ENCODE measurements at places on chromosomes 16 and 17.

- DNase-seq, result no peak
Observed at GRCh38 chr16:58127033-58127556, 2.1 kb downstream of the CFAP20 start.

GRCh38 chr16:88289001-88289400 is 93.8 kb upstream of the ZNF469 start:
- no peak for DNase-seq

DNA sequence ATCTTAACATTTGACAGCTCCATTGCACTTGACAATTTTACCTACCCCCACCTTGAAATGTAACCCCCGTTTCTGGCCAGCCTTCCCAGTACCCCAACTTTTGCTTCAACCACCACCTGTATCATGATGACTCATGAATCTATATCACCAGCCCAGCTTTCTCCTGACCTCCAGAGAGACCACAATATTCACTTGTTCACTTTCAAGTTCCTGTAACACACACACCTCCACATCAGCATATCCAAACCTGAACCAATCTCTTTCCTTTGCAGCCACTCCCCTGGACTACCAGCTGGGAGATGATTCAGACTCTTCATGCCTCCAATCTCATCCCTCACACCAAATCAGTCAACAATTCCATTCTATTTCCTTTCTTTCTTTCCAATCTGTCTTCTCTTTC is 8.0 kb downstream of the SMG6 start:
- DNase-seq, result no peak

DNA sequence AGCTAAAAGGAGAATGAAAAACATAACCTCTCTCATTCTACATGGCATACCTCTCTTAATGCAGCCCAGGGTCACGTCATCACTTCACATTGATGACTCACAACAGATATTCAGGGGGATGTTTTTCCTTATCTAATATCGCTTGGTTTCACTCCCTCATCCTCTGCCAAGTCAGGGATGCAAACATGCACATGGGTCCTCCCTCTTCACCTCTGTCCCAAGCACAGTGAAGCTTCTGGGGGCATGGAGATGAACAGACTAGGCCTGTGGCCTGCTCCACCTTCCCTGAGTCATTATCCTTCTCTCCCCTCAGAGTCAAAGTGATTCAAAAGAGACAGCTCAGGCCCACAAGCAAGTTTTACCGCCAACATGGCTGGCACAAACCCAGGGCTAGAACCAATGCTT is 2.3 kb upstream of the MT2A start:
- no peak for DNase-seq

DNA sequence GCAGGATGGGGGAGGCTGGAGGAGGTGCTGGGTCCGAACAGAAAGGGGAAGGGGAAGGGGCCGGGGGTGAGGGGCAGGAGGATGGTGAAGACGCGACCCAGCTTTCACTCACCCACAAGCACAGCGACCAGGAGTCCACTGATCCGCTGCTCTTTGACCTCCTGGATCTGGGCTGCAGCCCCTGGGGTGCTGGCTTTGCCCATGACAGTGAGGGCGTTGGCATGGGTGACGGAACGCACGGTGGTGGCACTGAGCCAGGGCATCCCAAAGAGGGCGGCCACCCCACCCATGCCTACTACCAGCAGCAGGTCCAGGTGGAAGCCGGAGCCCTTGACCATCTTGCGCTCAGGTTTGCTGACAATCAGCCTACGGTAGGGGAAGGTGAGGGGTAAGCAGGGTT is 14.9 kb downstream of the SLC4A1 start:
- DNase-seq, result no peak

- DNase-seq, result no peak
Observed at GRCh38 chr16:57348327-57348726, 10.3 kb upstream of the CCL22 start.

DNA sequence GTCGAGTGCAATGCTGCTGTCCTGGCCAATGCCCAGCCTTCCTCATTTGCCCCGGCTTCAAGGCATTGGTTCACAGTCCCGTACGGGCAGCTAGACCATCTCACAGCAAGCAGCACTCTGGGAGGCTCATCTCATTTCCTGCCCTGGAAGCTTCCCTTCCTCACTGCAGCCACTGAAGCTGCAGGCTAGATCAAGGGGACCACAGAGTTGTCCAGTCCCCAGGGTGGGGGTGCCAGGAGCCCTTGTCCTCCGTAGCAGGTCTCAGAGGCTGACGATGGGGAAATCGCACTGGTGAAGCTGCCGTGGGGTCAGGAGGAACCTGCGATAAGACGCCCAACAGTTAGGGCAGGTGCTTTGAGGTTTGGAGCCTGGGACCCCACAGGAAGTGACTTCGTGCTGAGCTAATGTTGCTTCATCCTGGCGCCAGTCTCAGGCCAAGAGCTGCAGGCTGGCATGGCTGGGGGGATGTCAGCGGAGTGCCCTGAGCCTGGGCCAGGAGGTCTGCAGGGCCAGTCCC is at the start of gene SPNS3:
TSS of gene SPNS3 (plus strand) at position 426 of the 517 bp plus-strand sequence. CDS start at position 454, 28 bp downstream.
- no peak for DNase-seq

DNA sequence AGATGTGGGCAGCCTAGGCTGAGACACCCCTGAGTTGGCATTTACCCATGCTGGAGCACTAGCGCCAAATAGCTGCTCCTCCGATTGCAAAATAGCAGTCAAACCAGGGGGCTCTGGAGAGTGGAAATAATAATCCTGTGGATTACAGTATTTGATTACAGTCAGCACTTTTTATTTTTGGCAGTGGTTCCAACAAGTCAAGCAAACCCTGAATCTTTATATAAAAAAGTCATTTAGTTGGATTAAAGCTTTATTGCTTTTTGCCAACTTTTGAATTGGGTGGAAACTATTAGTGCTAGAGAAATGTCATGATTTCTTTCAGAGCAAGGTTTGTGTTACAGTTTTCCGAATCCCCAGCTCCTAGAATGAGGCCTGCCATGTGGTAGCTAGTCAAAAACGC is 99.3 kb upstream of the FAM20A start:
- DNase-seq, result no peak

- DNase-seq, result no peak
Observed at GRCh38 chr17:35345445-35345925, 27.9 kb downstream of the SLFN11 start.

DNA sequence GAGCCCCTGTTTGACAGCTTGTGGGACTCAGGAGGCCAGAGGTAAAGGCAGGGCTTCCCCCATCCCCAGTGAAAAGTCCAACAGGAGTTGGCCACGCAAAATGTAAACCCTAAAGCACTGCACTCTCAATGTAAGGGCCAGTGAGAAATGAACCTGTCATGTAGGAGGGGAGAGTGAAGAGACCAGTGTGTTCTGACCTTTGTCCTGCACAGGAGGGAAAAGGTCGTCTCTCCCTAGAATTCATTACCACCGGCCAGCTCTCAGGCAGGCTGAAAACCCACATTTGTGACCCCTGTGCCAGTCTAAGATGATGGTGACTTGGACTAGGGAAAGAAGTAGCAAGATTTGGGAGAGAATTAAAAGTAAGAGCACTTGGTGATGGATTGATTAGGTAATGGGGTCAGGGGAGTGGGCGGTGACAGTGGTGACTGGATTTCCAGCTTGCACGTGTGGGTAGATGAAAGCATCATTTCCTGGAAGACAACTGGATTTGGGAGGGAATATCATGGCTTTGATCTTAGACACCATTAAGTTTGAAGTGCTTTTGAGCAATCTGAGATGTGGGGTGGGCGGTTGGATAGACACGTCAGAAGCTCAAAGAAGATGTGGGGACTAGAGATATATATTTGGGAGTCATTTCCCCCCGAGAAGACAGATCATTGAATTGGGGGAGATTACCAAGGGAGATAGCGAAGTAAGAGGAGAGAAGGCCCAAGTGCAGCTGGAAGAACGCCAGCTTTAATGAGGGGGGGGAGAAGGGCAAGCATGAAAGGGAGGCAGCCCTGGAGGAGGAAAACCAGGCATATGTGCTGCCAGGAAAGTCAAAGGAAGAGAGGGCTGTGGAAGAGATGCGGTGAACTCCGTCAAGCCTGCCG is 119.5 kb downstream of the NTN1 start:
- DNase-seq, result no peak

- no peak for DNase-seq
Observed at GRCh38 chr16:87834668-87835473, 34.4 kb downstream of the SLC7A5 start.

- no peak for DNase-seq
Observed at GRCh38 chr17:21463204-21463661, 87.1 kb downstream of the KCNJ12 start.

GRCh38 chr16:81417210-81417609 is 27.4 kb upstream of the CMIP start:
- DNase-seq, result no peak

GRCh38 chr16:90072442-90073105 is 4.6 kb downstream of the PRDM7 start:
- no peak for DNase-seq

DNA sequence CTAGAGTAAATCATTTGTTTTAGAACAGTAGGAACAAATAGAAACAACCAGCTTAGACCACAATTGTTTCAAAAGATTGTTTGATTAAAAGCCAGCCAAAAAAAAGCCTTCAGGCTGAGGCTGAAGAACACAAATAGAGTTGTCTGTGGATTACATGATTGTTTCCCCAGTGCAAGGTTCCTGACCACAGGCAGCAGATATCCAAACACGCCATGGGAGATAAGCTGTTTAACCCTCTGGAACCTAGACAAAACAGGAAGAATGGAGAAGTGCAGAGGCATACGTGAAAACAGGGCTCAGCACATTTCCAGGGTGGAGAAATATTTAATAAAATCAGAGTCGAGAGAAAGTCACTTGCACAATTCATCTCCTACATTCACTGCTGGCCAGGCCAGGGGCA is 21.0 kb downstream of the ATPAF2 start:
- DNase-seq, result no peak

DNA sequence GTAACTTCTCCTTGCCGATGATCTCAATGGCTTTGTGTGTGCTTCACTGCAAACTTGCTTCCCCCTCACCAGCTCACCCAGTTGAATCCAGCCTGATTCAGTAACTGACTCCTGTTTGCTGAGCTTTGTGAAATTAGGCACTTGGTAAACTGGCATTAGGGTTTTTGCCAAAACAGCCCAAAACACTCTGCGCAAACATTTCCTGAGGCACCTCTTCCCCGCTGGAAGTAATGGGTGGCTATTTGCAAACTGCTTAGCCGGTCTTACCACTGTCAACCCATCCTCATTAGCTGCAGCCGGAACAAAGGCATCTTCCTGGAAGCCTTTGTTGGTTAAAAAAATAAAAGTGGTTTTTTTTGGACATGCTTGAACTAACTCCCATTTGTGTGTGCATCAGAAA is 353.2 kb downstream of the MAF start:
- no peak for DNase-seq

- no peak for DNase-seq
Observed at GRCh38 chr17:40286473-40286872, 1.2 kb upstream of the CDC6 start.

GRCh38 chr16:8931859-8932258 is 31.8 kb downstream of the USP7 start:
- no peak for DNase-seq

DNA sequence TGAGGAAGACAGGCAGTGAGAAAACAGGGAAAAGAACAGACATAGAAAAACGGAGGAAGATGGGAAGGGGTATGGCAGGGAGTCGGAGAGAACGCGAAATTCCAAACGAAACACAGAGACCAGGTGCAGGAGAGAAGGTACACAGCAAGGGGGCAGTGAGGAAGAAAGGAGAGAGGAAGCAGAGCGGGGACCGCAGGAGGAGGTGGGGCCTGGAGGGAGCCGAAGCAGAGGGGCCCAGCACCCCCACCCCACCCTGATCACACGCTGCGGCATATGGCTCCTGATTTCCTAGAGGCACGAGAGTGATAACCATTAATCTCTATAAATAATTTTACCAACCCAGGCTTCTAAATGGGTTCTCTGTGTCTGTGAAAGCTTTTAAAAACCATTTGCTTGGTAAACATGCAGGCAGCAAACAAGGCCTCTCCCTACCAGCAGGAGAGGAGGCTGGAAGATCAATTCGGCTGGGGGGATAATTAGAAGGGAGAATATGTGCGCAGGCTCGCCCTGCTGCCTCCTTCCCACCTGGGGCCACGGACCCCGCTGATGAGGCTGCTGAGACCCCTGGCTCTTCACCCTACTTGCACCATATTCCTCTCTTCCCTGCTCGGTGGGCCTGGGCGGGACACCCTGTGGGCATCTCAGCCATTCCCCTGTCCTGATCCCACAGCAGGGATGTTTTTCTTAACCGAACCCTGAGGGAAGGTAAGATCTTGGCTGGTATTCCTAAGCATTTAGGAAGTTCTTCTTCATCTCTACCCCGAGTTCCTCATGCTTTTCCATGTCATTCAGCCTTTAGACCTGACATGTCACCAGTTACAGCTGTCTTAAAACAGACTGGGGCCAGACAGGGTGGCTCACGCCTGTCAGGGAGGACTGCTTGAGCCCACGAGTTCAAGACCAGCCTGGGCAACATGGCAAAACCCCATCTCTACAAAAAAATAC is 86.7 kb downstream of the TMEM132E start:
- no peak for DNase-seq

- no peak for DNase-seq
Observed at GRCh38 chr16:48295488-48296281, 48.3 kb upstream of the ABCC11 start.

- DNase-seq, result no peak
Observed at GRCh38 chr16:5982979-5983378, 885.4 kb upstream of the EEF2KMT start.

- no peak for DNase-seq
Observed at GRCh38 chr16:12240036-12240435, 263.5 kb downstream of the SNX29 start.

DNA sequence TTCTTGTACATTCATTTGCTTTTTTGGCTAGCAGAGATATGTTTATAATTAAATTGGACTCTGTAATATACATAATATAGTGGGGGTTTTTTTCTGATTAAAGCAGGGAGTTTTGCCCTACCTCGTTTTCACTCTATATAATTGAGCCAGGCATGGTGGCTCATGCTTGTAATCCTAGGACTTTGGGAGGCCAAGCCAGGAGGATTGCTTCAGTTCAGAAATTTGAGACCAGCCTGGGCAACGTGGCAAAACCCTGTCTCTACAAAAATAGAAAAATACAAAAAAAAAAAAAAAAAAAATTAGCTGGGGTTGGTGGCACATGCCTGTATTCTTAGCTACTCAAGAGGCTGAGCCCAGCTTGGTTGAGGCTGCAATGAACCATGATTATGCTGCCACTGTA is 42.2 kb downstream of the PAFAH1B1 start:
- no peak for DNase-seq

DNA sequence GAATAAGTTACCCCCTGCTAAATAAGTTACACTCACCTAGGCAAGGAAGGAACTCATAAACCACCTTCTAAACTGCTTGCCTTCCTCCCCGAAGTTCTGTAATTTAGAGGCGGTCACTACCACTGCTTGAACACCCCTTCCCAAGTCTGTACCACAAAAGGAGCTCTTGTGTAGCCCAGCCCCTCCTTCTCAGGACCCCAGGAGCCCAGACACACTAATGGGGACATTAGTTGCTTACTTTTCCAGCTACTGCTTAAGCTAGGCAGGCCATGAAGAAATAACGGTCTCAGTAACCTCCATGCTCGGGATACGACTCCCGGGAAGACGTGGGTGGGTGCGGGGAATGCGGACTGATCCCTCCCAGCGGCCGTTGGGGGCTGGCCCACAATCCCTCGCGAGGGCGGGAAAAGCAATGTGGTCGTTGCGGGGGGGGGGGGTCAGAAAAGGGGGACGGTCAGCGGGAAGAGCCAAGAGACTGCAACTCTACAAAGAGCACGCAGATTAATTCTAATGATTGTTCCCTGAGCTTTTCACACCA is at the start of gene TEX14:
TSS of gene TEX14 (minus strand) at position 345 of the 538 bp plus-strand sequence. CDS start 40,044 bp downstream, outside the sequence.
- no peak for DNase-seq

- no peak for DNase-seq
Observed at GRCh38 chr17:55664287-55664686, 58.4 kb downstream of the TMEM100 start.
